ENCODE measurements at places on chromosomes 6 and 20. TPM values are rescaled to one million over a fixed set of nuclear protein-coding genes. Genes with fewer than 3 reads are reported as not detected.

HCRTR2 gene
- not detected for total RNA-seq

TCF19 gene
- total RNA-seq: 5.9 TPM

RAB32 gene
- 21.3 TPM for total RNA-seq

NCOA5 gene
- 27.4 TPM for total RNA-seq

ZFP57 gene
- total RNA-seq: not detected

PTCRA gene
- total RNA-seq: 0.40 TPM

SIRPG gene
- not detected for total RNA-seq

KIAA0408 gene
- 45.3 TPM for total RNA-seq

JPH2 gene
- 1.5 TPM for total RNA-seq

CLIC5 gene
- total RNA-seq: 42.6 TPM

ULBP2 gene
- total RNA-seq: 0.27 TPM
